ENCODE measurements at places on chromosomes 16 and 17. TPM values are rescaled to one million over a fixed set of nuclear protein-coding genes. Genes with fewer than 3 reads are reported as not detected.

Gene CACNA1H
- total RNA-seq: 28.2 TPM

Gene IRX6
- 0.22 TPM for total RNA-seq

Gene EVPLL
- total RNA-seq: not detected

Gene AOC2
- 2.2 TPM for total RNA-seq

Gene ALOX15B
- total RNA-seq: 0.19 TPM

Gene KRTAP2-1
- total RNA-seq: not detected
